ENCODE measurements at places on chromosomes 13 and 19.

DNA sequence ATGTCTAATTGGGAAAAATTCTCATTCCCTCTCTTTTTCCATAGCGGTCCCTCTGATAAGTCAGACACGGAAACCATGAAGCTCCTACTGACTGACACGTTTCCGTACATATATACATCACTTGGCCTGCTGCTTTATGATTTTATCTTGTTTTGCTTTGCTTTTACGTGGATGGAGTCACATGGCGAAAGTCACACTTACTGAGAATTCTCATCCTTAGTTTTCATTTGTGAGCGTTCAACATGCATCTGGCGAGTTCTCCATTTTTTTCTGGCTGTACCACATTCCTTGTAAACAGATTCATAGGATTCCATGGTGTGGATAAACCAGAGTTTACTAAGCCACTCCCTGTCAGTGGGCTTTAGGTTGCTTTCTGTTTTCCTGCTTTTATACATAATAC is 21.2 kb downstream of the PGPEP1 start:
- no peak for DNase-seq

GRCh38 chr13:34070006-34070405 is 252.1 kb downstream of the RFC3 start:
- DNase-seq = no peak

- no peak for DNase-seq
Measured at GRCh38 chr13:43785261-43785649, 1.5 kb downstream of the ENOX1 start.

DNA sequence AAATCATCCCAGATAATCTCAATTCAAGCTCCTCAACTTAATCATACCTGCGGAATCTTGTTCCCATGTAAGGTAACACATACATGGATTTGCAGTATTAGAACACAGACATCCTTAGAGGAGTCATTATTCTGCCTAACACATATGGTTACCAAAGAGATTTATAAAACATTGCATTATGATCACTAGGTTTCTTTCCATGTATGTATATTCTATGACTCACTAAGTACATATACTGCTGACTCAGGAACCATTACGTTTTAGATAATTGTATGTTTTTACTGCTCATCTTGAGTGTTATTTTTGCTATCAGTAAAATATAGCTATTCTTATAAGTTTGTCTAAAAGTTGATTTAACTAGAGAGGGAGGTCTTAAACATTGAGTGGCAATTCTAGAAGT is 182.9 kb downstream of the SLITRK6 start:
- DNase-seq = no peak

DNA sequence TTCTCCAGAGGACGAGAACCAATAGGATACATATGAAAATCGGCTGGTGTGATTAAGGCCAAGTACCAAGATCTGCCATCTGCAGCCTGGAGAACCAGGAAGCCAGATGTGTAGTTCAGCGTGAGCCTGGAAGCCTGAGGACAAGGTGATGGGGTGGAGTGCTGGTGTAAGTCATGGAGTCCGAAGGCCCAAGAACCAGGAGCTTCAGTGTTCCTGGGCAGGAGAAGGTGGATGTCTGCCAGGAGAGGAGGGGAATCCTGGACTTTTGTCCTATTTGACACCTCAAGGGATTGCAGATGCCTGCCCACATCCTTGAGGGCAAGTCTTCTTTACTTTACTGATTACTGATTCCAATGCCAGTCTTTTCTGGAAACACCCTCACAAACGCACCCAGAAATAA is 71.5 kb downstream of the SPATA13 start:
- DNase-seq = no peak

GRCh38 chr19:47495478-47496372 is 11.7 kb upstream of the KPTN start:
- no peak for DNase-seq

DNA sequence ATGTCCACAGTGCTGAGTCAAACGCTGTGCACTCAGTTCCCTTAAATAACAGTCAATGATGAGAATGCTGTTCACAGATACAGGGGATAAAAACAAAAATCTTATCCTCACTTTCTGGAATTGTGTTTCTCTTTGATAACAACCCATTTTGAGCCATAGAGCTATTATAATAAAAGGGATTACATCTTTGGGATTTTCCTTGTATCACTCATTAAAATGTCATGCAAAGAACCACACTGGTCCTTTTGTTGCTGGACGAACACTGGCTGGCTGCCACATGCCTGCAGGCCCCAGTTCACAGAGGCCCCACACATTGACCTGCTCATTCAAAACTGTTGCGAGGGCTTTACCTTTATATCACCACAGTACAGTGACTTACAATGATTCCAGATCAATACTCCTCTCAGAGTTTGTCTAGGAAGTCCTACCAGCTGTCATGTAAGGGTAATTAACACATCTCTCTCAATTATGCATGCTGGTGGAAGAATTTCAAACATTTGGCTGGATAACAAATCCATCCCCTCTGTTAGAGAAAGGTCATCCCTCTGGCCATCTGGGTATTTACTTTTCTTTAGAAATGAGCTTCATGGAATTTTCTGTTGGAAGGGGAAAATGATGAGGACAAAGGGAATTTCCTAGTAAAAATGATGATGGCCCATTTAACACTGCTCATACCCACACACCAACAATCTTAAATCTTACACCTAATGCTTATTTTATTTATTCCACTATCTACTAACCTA is 85.9 kb downstream of the MBNL2 start:
- DNase-seq = no peak

DNA sequence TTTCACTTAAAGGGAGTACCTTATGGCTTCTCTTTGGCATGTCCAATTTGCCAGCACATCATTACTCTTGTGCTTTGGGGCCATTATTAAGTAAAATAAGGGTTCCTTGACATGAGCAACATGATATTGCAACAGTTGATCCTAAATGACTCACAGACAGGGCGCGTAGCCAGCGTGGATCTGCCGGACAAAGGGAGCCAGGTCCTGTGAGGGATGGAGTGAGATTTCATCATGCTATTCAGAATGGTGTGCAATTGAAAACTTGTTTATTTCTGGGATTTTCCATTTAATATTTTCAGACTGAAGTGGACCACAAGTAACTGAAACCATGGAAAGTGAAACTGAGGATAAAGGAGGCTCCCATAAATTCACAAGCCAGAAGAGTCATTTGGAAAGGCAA is 48.6 kb upstream of the WASF3 start:
- DNase-seq = no peak
